BJ (cell line): ENCODE measurements at places on chromosomes 16 and 17.

- DNase-seq: no peak
Observed at GRCh38 chr17:3929181-3929580, 12.9 kb upstream of the P2RX1 start.

DNA sequence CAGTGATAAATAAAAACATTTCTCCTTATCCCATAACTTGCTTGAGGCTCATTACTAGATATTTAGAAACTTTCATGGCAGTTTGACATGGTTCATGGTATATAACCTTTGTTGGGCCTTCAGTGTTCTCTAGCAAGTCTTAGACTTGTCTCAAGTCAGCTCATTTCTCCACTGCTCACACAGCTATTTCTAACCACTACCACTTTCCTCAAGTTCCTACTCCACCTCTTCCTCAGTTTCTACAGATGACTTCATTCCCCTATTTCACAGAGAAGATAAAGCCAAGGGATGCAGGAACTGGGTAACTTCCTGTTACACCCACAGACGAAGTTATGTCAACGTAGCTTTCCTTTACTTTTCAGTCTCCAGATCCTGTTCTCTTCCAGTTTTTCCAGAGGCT is 23.2 kb downstream of the NLK start:
- no peak for DNase-seq

- no peak for DNase-seq
Observed at GRCh38 chr17:48228720-48229119, 121.2 kb downstream of the SNX11 start.

GRCh38 chr17:43349142-43349541 is 49.7 kb upstream of the ARL4D start:
- DNase-seq: no peak

DNA sequence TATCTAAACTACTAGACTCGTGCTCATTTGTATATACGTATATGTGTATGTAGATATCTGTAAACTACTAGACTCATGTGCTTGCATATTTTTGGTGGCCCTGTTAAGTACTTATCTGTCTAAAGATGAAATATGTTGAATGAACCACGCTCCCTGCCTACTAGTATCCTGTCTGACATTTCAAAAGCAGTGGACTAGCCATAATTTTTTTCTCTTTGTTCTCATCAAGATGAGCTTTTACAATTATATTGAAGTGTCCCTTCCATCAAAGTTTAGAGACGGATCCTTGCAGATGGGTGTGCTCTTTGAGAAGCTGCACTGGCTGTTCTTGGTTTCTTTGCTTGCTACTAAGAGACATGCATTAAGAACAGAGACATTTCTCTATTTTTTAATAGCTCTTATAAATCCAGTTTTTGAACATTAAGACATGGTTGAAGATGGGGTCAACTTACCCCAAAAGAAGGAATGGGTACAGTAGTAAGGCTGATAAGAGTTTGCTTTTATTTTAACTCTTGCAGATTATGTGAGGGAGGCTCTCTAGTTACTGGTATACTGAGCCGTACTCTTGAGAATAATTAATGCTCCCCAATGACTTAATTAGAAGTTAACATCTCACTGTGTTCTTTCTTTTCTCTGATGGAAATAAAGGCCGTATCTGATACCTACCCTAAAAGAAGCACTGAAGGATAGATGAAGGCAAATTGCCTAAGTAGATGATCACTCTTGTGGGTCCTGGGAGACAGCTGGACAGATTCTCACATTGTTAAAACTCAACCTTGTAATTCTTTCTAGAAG is 3.4 kb downstream of the CNTNAP4 start:
- no peak for DNase-seq

GRCh38 chr16:30720694-30721093 is 21.7 kb downstream of the SRCAP start:
- DNase-seq: no peak

GRCh38 chr17:19385521-19385983 is 1.4 kb downstream of the MFAP4 start:
- no peak for DNase-seq

DNA sequence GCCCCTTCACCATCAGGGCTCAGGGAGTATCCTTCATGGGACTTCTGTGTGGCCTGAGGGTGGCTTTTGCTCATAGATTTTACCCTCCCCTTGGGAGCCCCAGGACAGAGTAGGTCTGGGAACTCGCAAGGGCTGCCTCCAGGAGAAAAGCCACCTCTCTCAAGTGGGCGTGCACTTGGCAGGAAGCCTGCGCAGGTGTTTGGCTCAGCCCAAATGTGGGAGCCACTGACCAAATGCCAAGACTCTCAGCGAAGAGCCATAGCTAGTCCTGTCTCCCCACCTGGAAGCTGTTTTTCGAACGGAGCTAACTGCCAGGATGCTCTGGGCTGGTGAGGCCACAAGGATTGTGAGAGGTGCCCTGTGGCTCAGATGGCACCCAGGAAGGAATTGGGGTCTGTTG is 2.0 kb upstream of the HSD17B2 start:
- no peak for DNase-seq

- no peak for DNase-seq
Observed at GRCh38 chr17:53630115-53630514, 192.6 kb upstream of the KIF2B start.

- DNase-seq: no peak
Observed at GRCh38 chr17:47254403-47254943, 846 bp downstream of the ITGB3 start.

DNA sequence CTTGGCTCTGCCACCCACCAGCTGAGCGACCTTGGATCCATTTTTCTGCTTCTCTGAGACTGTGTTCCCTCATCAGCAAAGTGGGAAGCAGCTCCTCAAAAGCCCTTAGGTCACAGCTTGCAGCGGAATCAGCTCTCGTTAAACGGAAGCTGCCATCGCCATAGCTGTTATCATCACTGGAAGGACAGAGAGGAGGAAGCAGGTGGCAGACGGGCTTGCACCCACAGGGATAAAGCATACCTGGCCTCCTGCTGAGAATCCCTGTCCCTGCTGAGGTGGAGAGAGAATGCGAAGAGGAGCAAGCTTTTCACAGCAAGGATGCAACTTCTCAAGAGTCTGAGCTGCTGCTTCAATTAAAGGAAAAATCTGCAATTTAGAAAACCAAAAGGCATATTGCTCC is 106.6 kb downstream of the CLEC16A start:
- DNase-seq: no peak

DNA sequence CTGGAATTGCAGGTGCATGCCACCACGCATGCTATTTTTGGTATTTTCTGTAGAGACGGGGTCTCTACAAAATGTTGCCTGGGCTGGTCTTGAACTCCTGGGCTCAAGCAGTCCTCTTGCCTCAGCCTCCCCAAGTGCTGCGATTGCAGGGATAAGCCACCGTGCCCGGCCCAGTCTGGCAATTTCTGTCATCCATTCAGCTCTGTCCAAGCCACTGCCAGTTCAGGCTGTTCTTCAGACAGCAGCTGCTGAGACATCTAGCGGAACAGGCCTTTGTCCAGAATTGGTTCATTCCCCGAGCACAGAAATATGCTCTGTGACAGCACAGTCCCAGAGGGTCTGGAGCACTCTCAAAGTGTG is 5.4 kb downstream of the SLC47A1 start:
- DNase-seq: no peak

- no peak for DNase-seq
Observed at GRCh38 chr17:16913463-16913862, 58.5 kb downstream of the TNFRSF13B start.

DNA sequence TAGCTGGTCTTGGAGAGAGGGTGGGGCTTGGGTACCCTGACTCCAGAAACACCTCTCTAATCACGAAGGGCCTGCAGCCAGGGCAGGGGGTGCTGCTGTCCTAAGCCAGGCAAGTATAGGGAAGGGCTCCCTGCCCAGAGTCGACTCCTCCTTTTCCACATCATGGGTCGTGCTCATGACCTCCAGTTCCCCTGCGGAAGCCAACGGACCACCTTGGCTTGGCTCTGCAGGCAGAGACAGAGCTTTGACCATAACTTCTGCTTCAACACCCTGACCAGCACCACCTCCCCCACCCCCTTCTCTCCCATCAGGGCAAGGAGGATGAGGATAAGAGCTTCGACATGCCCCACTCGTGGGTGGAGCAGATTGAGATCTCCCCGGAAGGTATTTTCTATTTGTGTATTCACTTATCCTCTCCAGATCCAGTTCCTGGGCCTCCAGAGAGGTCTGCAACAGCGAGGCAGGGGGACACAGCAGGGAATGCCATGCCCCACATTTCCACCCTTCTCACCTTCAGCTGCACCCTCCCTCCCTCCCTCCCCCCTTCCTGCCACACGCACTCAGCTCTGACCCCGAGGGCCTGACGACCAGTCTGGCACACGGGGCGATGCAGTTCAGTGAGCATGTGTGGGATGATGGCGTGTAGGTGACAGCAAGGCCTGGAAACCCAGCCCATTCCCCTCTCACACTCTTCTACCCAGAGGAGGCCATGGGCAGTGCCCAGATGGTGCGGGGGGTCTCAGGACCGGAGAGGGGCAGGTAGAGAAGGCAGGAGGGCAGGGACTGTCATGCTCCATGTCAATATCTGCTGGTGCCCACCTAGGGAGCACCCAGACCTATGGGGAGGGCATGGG is 14.0 kb upstream of the KATNB1 start:
- DNase-seq: no peak

- DNase-seq: peak; percentile 79
Observed at GRCh38 chr16:57628008-57628781, at the start of gene ADGRG1. TSS of gene ADGRG1 (plus strand) at chr16:57628630. CDS start at chr16:57650288, 21,658 bp downstream.

- DNase-seq: no peak
Observed at GRCh38 chr17:69402052-69402451, 12.4 kb upstream of the MAP2K6 start.

GRCh38 chr17:4944554-4945175 is 3.7 kb downstream of the PFN1 start:
- DNase-seq: no peak

GRCh38 chr16:10728003-10728887 is 15.4 kb upstream of the NUBP1 start:
- no peak for DNase-seq

GRCh38 chr17:52041123-52041617 is 117.3 kb downstream of the CA10 start:
- DNase-seq: no peak

DNA sequence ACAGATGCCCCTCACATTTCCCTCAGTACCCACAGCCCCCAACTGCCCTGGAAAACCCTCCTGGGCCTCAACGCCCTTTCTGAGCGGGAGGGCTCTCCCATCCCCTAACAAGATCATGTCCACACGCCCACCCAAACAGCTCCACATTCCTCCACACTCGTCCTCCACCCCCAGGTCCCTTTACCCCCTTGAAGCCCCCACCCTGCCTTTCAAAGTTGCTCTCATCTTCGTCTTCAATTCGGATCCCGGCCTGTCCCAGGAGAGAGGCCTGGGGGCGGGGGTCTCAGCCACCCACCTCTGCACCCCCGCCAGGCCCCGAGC is 14.3 kb downstream of the HOXB4 start:
- DNase-seq: no peak

DNA sequence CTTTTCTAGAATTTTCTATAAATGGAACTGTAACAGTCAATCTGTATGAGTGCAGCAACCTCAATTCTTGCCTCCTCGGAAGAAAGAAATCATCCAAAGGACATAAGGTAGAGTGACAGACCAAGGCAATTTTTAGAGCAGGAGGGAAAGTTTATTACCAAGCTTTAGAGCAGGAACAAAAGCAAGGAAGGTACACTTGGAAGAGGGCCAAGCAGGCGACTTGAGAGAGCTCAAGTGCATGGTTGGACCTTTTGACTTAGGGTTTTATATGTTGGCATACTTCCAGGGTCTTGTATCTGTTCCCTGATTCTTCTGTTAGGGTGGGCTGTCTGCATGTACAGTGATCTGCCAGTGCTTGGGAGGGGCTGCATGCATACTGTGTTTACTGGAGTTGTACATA is 50.3 kb downstream of the SCNN1G start:
- DNase-seq: no peak

GRCh38 chr16:49085686-49086085 is 196.0 kb downstream of the CBLN1 start:
- DNase-seq: no peak

GRCh38 chr17:28319598-28319935 is 567 bp downstream of the TMEM97 start:
- no peak for DNase-seq

- DNase-seq: no peak
Observed at GRCh38 chr16:89409161-89409711, 81.1 kb downstream of the ANKRD11 start.

DNA sequence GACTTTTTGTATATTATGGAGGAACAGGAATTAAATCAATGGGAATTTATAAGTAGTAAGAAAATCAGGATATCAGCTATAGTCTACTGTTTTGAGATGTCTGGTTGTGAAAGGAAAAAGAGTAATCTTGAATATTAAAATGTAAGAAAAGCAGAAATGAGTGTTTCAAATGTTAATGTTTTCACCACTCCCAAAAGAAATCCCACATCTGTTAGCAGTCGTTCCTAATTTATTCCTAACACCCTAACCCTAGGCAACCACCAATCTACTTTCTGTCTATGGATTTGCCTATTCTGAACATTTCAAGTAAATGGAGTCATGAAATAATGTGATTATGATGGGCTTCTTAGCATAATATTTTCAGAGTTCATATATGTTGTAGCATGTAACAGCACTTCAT is 133.0 kb downstream of the CHD9 start:
- no peak for DNase-seq

GRCh38 chr16:89695875-89696669 is 5.4 kb downstream of the SPATA2L start:
- DNase-seq: no peak

GRCh38 chr16:27414788-27415431 is 12.9 kb downstream of the IL21R start:
- DNase-seq: no peak
